NCI-H1048 (cell line): ENCODE measurements at places on chromosomes 5 and 9.

- no peak for DNase-seq
Observed at GRCh38 chr9:123111427-123112014, 78.1 kb downstream of the GPR21 start.

- DNase-seq, result no peak
Observed at GRCh38 chr9:79812507-79813257, 240.9 kb downstream of the TLE4 start.

- no peak for DNase-seq
Observed at GRCh38 chr5:76732405-76733048, 16.6 kb downstream of the F2R start.

DNA sequence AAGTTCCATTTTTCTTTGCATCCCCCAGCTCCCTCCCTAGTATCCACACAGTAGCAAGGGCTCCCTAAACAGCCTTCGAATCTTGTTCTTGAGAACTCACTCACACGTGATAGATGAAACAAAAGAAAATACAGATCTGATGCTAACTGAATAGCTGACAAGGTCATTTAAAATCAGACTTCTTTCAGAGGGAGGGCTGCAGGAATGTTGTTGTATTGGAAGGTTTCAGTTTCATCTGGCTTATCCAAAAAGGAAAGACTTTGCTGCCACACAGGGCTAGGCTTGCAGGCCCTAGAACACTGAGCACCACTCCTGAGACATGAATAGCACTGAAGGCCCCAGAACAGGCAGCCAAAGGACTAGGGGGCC, 3.2 kb downstream of the CD180 start:
- DNase-seq, result no peak

GRCh38 chr9:116124472-116125040, 29.0 kb upstream of the PAPPA start:
- DNase-seq, result no peak

DNA sequence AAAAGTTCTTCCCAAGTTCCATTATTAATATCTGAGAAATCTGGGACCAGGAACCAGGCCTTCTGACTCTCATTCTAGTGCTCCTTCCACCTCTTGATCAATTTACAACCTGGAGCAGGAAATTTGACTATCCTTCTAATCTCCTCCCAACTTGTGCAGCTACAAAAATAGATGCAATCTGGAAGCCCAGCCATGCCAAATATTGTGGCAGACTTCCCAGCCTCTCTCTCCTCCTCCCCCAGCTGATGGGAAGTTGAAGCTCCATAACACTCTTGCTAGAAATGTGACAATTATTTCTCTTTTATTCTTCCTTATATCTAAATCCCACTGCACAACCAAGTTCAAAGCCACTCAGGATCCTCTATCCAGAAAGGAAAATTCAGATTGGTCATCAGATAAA, 252.1 kb downstream of the SEC61B start:
- no peak for DNase-seq

DNA sequence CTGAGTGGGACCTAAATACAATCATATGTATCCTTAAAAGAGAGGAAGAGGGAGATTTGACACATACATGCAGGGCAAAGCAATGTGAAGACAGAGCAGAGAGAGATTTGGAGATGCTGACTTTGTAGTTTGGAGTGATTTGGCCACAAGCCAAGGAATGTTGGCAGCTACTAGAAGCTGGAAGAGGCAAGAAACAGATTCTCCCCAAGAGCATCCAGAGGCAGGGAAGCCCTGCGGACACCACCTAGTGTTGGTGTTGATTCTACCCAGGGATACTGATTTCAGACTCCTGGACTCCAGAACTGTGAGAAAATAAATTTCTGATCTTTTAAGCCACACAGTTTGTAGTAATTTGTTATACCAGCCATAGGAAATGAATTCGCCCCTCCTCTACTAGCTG, 64.9 kb upstream of the OSMR start:
- DNase-seq, result no peak

GRCh38 chr9:5562806-5563416, 52.6 kb downstream of the PDCD1LG2 start:
- DNase-seq, result peak; percentile 35

DNA sequence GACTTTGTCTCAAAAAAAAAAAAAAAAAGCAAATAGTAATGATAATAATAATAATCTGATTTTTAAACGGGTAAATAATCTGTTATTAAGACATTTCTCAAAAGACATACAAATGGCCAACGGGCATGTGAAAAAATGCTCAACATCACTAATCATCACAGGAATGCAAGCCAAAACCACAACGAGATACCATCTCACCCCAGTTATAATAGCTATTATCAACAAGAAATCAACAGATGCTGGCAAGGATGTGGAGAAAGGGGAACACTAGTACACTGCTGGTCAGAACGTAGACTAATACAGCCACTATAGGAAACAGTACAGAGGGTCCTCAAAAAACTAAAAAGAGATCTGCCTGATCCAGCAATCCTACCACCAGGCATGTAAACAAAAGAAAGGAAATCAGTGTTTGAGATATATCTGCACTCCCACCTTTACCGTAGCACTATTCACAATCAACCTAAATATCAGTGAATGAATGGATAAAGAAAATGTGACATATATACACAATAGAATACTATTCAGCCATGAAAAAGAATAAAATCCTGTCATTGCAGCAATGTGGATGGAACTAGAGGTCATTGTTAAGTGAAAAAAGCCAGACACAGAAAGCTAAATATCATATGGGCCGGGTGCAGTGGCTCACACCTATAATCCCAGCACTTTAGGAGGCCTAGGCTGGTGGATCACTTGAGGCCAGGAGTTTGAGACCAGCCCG, 24.9 kb downstream of the VAV2 start:
- DNase-seq, result no peak

DNA sequence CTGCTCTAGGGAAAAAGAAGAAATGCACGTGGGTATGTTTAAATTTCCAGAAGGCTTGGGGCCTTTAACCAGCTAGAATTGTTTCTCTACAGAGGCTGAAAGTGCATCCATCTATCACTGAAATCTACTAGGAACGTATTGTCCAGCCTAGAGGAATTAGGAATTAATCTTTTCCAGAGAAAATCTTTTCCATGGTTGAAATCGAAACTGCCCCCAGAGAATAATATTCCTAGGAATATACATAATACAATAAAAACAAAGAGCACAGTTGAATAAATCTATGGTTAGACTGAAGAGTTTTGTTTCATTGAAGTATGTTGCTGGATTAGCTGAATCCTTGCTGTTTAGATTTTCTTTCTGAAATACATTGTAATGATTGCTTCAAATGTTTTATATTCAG, 378.5 kb downstream of the PLK2 start:
- no peak for DNase-seq

DNA sequence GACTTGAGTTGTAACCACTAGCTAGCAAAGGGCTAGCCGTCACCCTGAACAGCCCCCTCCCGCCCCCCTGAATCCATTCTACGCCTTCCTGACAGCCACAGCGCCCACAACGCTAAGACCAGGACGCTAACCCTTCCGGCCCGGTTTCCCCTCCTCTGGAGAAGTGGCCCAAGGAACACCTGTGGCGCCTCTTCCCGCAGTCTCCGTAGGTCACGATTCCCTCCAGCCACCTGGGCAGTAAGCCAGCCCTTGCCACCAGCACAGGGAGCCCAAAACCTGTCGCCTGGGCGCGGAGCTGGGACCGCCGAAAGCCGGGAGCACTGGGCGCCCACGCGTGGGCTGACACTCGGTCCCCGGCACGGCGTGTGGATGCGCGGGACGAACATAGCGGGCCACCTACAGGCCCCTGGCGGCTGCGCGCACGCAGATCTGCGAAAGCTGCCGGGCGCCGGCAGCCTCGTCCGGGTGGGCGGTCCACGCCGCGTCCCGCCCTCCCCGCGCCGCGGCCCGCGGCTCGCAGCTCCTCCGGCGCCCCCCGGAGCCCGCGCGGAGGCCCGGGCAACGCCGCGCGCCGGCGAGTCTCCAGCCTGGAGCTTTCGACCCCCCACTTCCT, 596 bp downstream of the IRF1 start:
- no peak for DNase-seq

DNA sequence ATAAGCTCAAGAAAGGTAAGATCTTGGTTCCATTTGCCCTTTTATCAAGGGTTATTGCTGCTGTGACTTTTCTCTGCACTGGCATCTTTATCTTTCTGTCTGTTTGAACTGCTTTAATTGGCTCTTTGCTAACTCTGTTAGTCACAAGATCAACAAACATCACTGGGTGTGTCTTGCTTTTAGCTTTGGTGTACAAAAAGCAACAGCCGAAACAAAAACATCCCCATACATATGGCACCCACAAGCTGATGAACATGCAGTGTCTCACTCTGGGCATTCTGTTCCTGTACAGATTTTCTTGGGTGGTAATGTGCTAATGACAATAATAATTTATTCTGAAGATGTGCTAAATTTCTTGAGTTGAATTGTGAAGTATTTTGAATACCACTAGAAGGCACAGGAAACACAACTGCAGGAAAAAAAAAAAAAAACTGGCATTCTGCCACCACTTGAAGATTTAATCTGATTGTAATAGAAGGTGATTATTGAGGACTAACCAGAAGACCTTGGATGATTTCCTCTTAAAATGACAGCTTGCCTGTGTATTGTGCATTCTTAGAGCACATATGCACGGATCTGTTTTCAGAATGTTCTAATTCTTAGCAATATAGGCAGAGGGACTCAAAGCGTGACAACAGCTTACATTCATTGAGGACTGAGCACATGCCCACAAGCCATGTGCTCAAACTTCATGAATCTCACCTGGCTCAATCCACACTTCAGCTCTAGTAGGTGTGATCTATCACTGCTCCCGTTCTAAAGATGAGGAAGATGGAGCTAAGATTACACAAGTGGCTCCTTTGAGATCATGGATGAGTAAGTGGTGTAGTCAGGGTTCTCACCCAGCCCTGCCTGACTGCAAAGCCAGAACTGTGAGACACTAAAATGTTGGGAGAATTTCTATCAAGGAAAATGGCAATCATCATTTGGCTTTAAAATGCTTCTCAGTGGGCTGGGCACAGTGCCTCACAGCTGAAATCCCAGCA, 96.4 kb downstream of the EBF1 start:
- DNase-seq, result no peak

GRCh38 chr9:105967797-105968196, 273.5 kb downstream of the TMEM38B start:
- DNase-seq, result peak; percentile 81

GRCh38 chr5:157378509-157378908, 81.5 kb upstream of the NIPAL4 start:
- no peak for DNase-seq

DNA sequence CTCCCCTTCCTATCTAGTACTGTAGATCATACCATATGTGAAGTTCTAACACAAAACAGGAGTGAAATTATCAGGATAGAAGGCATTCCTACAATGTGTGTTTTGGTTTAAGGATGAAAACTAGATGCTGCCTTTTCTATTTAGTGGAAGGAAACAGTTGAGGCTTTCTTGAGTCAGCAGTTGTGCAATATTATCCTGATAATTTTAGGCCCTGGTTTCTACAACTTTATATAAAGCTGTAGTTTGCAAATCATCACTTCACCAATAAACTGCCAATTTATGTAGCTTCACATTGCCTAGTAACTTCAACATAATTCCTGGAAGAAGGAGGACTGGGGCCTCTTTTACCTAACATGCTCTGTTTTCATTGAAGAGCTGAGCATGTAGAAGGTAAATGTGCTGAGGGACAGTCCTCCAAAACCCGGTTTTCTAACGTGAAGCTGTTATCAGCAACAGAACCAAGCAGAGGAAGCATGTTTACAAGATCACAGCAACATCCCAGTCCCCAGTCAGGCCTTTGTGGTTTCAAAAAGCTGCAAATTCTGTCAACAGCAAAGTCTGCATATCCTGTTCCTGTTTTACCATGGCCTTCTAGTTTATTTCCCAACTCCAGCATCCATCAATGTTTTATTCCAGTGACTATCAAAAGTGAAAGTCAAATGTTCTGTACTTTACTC, 513.4 kb upstream of the MEF2C start:
- no peak for DNase-seq

DNA sequence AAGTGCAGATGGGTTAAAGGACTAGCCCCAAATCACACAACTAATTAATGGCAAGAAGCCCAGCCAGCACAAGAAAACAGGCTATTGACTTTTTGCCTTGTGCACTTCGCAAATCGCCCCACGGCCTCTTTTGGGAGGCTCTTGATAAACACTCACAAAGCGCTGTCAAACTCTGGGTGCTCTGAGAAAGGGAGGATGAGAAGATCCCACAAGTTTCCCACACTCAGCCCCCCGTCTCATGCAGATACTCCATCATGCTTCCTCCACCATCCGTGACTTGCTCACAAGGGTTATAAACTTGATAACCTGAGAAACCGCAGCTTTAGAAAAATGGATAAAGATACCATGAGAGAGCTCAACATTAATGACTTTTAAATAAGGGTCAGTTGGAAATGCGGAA, 219.7 kb downstream of the EBF1 start:
- DNase-seq, result no peak

GRCh38 chr5:147904110-147904509, 2.2 kb downstream of the C5orf46 start:
- no peak for DNase-seq

- no peak for DNase-seq
Observed at GRCh38 chr5:3321923-3322322, 273.7 kb upstream of the IRX1 start.

DNA sequence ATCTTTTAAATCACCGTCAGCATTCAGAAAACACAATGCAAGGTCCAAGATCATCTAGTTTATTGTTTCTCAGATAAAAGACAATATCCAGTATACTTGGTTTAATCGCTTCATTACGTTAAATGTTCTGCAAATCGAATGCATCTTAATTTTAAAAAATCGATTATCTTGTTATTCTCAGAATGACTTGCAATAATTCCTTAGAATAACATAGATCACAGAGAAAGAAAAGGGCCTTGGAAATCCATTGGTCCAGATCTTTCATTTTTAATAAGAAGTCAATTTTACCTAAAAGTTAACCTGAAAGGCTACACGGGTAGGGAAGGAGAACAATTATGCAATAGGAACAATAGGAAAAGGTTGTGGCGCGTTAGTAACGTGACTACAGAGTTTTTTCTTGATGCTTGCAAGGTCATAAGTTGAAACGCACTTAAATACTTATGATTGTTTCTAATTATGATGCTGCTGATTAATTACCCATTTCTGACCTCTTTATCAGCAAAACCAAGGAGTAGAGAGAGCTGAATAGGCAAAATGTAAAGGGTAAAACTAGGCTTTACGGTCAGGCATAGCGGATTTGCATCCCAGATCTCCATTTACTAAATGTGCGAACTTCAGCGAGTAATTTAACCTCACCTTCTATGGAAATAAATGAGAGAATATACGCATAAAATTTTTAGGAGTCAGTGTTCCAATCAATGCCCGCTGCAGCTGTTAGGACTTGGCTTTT, 769 bp upstream of the LYRM7 start:
- no peak for DNase-seq

DNA sequence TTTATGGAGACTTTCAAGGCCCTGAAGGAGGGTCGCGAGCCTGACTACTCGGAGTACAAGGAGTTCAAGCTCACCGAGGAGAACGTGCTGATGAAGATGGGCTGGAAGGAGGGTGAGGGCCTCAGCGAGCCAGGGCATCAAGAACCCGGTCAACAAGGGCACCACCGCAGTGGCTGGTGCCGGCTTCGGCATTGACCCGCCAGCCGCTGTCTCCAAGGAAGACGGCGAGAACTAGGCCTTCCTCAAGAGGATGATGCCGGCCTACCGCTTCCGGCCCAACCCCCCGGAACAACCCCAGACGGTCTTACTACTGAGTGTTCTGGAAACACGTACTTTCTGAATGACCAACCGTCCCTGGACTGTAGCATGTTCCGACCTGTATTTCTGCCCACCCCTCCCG, 169.2 kb downstream of the HINT1 start:
- DNase-seq, result no peak

- no peak for DNase-seq
Observed at GRCh38 chr9:96524045-96524444, 74.1 kb downstream of the HABP4 start.
